Activated CD4-positive, alpha-beta memory T cell treated with anti-CD3 and anti-CD28 coated beads, Interleukin-2, amount 10 ng/mL, durations not matched to agents 7 days and 5 days (primary cell): ENCODE measurements at places on chromosomes 3 and 15. TPM values are rescaled to one million over a fixed set of nuclear protein-coding genes. Genes with fewer than 3 reads are reported as not detected.

The TTLL13 gene
- total RNA-seq, result 0.58 TPM

The THPO gene
- total RNA-seq, result not detected

The TMEM108 gene
- total RNA-seq, result not detected

DNA sequence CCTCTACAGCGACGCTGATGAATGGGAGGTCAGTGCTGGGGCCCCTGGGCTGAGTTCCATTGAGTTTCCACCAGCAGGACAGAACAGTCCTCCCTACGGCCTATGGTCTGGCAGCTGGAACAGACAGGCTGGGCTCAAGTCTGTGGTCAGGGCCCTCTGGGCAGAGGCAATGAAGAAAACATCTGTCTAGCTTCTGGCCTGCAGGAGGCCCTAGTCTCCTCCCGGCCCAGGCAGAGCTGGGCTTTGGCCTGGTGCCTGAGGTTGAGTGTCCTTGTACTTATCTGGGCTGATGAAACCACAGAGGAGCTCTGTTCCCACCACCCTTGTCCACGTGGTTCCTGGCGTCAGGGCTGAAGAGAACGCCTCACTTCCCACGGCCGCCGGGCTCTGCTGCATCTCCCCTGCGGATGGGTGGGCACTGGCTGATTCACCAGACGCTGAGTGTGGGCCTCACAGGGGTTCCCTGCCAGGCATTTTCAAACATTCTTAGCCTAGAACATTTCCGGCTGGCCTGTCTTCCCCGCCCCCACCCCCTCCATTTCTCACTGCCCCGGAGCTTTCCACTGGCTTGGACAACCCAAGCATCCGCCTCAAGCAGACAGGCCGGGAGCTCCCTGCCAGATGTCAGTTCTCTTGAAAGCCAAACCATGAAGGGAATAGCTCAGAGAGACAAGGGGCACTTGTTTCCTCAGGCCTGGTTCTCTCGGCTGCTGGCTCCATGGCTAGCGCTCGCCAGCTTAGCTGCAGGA is 20.3 kb downstream of the PPCDC start:
- H3K4me3 ChIP-seq, result peak overlapping the region; percentile 74
- DNase-seq, result peak; percentile 32
- H3K36me3 ChIP-seq, result peaks cover 48% of the 10 kb centered on the region
- peak overlapping the region; percentile 86 for H3K27ac ChIP-seq
- peaks cover 89% of the 10 kb centered on the region for H3K4me1 ChIP-seq

The ACOX2 gene
- total RNA-seq, result not detected

GRCh38 chr3:137217733-137218132 is 259.9 kb downstream of the IL20RB start:
- no peaks in the 10 kb centered on the region for H3K36me3 ChIP-seq
- no peaks in the 10 kb centered on the region for H3K27me3 ChIP-seq
- H3K4me3 ChIP-seq, result no peak overlapping the region
- DNase-seq, result no peak
- H3K4me1 ChIP-seq, result no peaks in the 10 kb centered on the region

GRCh38 chr15:51342227-51342999 is 958 bp downstream of the GLDN start:
- no peaks in the 10 kb centered on the region for H3K36me3 ChIP-seq
- peaks cover 25% of the 10 kb centered on the region for H3K27me3 ChIP-seq
- no peak overlapping the region for H3K4me3 ChIP-seq
- no peak overlapping the region for H3K27ac ChIP-seq
- no peaks in the 10 kb centered on the region for H3K4me1 ChIP-seq

DNA sequence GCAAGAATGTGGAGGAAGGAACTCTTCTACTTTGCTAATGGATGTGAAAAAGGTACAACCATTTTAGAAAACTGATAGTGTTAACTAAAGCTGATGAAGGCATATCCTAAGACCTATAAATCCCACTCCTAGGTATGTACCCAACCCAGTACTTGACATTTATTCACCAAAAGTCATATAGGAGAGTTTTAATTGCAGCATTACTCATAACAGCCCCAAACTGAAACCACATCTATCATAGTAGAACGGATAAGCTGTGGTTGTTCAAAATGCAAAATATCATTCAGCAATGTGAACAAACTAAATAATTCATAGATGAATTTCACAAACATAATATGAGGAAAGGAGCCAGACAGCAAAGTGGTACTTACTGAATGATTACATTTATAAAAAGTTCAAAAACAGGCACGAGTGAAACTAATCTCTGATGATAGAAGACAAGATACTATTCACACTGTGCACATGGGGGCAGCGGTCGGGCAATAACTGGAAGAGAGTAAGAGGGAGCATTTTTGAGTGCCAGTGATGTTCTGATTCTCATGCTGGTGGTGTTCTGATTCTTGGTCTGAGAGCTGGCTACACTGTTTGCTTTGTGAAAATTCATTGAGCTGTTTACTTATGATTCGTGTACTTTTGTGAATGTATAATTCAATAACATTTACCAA is 34.3 kb downstream of the GOLIM4 start:
- H3K36me3 ChIP-seq, result no peaks in the 10 kb centered on the region
- no peak overlapping the region for H3K27ac ChIP-seq
- peaks cover 12% of the 10 kb centered on the region for H3K4me1 ChIP-seq
- no peak overlapping the region for H3K4me3 ChIP-seq
- no peaks in the 10 kb centered on the region for H3K27me3 ChIP-seq

- no peaks in the 10 kb centered on the region for H3K4me1 ChIP-seq
- H3K27me3 ChIP-seq, result no peaks in the 10 kb centered on the region
- H3K27ac ChIP-seq, result no peak overlapping the region
- no peaks in the 10 kb centered on the region for H3K36me3 ChIP-seq
- no peak for DNase-seq
Measured at GRCh38 chr3:9036404-9037131, 73.3 kb upstream of the RAD18 start.

- no peaks in the 10 kb centered on the region for H3K27me3 ChIP-seq
- no peak overlapping the region for H3K4me3 ChIP-seq
- H3K4me1 ChIP-seq, result peaks cover 26% of the 10 kb centered on the region
- H3K36me3 ChIP-seq, result peaks cover 24% of the 10 kb centered on the region
- no peak overlapping the region for H3K27ac ChIP-seq
- DNase-seq, result no peak
Measured at GRCh38 chr3:169998668-169999131, 32.1 kb downstream of the SEC62 start.

DNA sequence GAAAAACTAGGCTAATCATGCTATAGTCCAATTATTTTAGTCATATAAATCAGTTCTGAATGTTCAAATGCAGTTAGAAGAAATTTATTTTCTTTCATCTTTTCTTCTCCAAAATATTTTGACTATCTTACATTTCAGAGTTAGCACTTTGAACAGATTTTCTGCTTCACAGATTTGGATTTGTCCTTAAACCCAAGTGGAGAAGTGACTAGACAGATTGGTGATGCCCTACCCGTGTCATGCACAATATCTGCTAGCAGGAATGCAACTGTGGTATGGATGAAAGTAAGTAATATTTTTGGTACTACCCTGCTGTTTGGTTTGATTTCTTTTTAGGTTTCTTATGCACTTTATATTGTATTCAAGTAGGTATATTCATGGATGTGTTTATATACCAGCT is 178.3 kb downstream of the ALCAM start:
- no peaks in the 10 kb centered on the region for H3K27me3 ChIP-seq
- H3K36me3 ChIP-seq, result peaks cover 15% of the 10 kb centered on the region
- no peak overlapping the region for H3K27ac ChIP-seq
- no peak overlapping the region for H3K4me3 ChIP-seq

DNA sequence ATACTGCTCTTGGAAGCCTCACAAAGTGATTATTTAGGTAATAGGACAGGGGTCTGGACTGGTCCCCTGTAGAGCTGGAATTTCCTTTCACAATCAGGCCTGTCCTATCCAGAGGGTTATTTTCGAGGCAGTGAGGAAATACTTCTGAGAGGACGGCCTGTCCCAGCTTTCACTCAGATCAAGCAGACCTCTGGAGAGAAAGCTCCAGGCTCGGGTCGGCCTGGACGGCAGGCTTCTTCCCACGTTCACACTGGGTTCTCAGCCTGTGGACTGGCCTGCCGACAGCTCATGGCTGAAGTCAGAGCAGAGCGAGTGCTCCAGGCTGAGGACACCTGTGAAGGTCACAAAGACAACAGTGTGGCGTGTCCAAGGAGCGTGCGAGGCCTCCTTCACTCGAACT is 405.3 kb downstream of the VPS13C start:
- H3K4me1 ChIP-seq, result no peaks in the 10 kb centered on the region
- H3K27me3 ChIP-seq, result peaks cover 4% of the 10 kb centered on the region
- no peak for DNase-seq

The SLC51A gene
- total RNA-seq, result not detected

The MEGF11 gene
- not detected for total RNA-seq

DNA sequence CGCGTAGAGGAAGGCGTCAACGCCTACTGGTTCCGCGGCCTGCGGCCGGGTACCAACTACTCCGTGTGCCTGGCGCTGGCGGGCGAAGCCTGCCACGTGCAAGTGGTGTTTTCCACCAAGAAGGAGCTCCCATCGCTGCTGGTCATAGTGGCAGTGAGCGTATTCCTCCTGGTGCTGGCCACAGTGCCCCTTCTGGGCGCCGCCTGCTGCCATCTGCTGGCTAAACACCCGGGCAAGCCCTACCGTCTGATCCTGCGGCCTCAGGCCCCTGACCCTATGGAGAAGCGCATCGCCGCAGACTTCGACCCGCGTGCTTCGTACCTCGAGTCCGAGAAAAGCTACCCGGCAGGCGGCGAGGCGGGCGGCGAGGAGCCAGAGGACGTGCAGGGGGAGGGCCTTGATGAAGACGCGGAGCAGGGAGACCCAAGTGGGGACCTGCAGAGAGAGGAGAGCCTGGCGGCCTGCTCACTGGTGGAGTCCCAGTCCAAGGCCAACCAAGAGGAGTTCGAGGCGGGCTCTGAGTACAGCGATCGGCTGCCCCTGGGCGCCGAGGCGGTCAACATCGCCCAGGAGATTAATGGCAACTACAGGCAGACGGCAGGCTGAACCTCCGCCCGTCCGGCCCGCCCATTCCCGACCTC is 4.1 kb downstream of the ISLR2 start:
- no peak overlapping the region for H3K4me3 ChIP-seq
- H3K27me3 ChIP-seq, result peaks cover 93% of the 10 kb centered on the region
- H3K27ac ChIP-seq, result peak overlapping the region; percentile 35
- no peak for DNase-seq
- H3K4me1 ChIP-seq, result peaks cover 27% of the 10 kb centered on the region

GRCh38 chr3:177680472-177680821 is 483.2 kb upstream of the TBL1XR1 start:
- no peaks in the 10 kb centered on the region for H3K36me3 ChIP-seq
- DNase-seq, result no peak
- H3K27ac ChIP-seq, result no peak overlapping the region
- peaks cover 37% of the 10 kb centered on the region for H3K4me1 ChIP-seq

The NCK1 gene
- 51.3 TPM for total RNA-seq

The RPSA gene
- total RNA-seq, result 1,384 TPM

- no peaks in the 10 kb centered on the region for H3K4me1 ChIP-seq
- no peak for DNase-seq
- no peak overlapping the region for H3K27ac ChIP-seq
- H3K27me3 ChIP-seq, result no peaks in the 10 kb centered on the region
- H3K4me3 ChIP-seq, result no peak overlapping the region
Measured at GRCh38 chr15:28219116-28219515, 102.9 kb downstream of the HERC2 start.
